ENCODE measurements at places on chromosomes 4 and X.

GRCh38 chrX:150548684-150549083, 19.7 kb upstream of the MTM1 start:
- peak; percentile 58 for DNase-seq

GRCh38 chrX:9087271-9088040, 53.5 kb upstream of the FAM9B start:
- DNase-seq: no peak

GRCh38 chr4:41332510-41333054, 75.9 kb downstream of the UCHL1 start:
- DNase-seq: no peak

DNA sequence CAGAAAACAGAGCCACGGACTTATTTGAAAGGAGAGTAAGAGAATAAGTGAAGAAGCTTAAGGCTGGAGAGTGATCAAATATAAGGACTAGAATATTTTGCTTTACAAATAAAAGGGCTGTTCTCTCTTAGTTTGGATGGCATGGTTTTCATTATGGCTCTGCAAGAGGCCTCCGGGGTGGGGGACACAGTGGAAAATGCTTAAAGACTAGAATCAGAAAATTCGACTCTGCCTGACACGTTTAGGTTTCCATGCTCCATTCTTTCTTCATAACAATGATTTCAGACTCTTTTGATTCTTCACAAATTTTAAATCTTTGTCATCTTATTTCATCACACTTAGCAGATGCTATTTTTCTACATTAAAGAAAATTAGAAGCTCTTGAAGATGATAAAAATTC, 632.4 kb upstream of the BOD1L1 start:
- DNase-seq: no peak

DNA sequence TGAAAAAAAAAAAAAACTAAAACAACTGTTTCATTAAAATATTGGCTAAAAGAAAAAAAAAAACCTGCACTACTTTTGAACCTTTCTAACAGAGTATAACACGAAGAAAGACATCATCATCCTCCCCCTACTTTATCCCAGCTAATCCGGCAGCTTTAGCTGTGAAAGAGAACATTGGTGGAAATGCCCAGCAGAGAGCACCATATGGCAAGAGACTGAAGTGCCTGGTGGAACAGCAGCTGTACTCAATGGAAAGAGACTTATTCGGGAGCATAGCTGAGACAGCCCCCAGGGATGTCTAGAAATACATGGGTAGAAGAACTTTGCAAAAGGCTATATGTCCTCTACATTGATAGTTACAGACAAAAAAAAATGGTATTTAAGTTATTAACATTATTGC, 30.3 kb downstream of the STPG2 start:
- no peak for DNase-seq

- DNase-seq: no peak
These were observed 950.2 kb upstream of the SLIT2 start for GRCh38 chr4:19301527-19301926.

DNA sequence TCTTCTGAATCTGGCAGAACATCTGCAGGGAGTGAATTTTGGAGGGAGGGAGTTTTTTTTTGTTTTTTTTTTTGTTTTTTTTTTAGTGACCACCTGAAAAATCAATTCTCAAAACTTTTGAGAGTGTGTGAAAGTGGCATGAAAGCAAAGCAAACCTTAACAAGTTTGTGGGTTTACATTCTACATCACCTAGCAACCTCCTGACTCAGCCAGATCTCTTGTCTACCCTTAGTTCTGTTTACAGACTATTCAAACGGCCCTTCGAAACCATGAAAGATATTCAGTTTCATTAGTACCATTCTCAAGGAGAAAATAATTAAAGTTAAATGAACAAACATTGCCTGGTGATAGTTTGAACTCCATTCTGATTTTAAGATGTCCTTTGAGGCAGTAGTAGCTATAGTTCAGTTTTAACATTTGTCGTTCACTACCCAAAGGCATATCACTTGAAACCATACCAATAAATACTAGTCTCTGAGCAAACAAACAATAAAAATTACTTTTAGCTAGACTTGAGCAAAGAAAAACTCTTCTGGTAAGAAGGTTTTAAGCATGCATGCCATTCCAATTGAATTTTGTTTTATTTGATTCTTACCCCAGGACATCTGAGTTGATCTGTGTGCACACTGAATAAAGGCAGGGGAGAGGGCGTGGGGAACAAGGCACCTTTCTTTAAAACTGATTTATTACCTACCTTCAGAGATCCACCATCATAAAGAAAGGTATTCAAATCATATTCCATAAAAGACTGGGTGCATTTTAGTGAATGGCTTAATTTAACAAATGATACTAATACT, 137.7 kb downstream of the ARX start:
- DNase-seq: peak; percentile 0

GRCh38 chr4:86848136-86848535, 1.0 kb downstream of the SLC10A6 start:
- no peak for DNase-seq

GRCh38 chrX:140507982-140508305, 3.1 kb upstream of the SOX3 start:
- peak; percentile 78 for DNase-seq

DNA sequence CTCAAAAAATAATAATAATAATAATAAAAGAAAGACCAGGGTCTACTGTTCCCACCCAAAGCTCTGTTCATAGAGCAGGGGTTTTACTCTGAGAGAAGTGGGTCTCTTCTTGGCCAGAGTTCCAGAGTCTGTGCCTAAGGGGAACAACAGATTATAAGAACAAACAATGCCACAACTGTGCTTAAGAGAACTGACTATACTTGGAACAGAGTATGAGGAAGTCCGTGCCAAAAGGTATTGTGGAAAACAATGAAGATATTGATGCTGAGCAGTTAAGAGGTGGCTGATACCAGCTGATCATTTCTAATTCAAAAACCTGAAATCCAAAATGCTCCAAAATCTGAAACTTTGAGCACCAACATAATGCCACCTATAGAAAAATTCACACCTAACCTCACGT, 229.6 kb downstream of the FBXO8 start:
- DNase-seq: no peak

DNA sequence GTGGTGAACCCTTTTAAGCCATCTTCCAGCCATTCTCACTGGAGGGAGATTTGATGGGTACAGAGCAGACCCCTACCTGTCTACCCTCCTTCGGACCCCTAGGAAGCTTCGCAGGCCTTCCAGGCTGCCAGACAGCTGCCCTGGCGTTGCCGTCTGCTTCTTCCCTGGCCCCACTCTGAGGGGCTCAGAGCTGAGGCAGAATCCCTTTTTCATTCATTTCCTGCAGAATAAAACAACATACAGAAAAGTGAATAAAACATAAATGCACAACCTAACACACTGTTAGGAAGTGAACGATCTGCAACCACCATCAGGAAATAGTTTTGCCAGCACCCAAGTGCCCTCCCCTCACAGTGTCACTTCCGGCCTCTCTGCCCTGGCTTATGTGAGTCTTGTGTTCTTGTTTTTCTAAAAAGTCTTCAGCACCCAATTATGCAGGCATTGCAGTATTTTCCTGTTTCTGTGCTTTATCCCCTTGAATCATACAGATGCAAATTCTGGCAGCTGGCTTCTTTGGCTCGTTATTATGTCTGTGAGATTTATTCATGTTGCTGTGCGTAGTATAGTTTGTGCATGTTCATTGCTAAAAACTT, 5.6 kb upstream of the ADD1 start:
- no peak for DNase-seq

- DNase-seq: peak; percentile 8
These were observed 61.4 kb downstream of the AGA start for GRCh38 chr4:177380730-177381287.

DNA sequence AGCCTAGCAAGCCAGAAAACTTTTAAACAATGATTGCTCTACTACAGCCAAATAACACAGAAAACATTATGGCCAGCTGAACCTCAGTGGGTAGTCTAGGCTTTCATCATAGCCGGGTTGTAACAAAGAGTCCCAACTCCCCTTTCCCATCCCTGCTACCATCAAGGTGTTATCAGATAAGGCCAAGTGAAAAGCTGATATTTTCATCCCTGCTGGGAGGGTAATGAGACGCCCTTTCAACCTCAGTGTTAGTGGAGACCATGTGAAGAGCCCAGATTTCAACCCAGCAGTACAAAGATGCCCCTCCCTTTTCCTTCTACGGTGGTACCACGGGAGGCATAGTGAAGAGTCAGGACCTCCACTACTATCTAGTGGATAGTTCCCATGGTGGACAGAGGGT, 433.7 kb downstream of the GPM6A start:
- DNase-seq: no peak

GRCh38 chrX:53048169-53049126, at the start of gene GPR173:
Gene GPR173, plus strand, starts transcription at chrX:53048789. Its CDS starts 27,833 bp downstream, at chrX:53076622.
- peak; percentile 69 for DNase-seq

DNA sequence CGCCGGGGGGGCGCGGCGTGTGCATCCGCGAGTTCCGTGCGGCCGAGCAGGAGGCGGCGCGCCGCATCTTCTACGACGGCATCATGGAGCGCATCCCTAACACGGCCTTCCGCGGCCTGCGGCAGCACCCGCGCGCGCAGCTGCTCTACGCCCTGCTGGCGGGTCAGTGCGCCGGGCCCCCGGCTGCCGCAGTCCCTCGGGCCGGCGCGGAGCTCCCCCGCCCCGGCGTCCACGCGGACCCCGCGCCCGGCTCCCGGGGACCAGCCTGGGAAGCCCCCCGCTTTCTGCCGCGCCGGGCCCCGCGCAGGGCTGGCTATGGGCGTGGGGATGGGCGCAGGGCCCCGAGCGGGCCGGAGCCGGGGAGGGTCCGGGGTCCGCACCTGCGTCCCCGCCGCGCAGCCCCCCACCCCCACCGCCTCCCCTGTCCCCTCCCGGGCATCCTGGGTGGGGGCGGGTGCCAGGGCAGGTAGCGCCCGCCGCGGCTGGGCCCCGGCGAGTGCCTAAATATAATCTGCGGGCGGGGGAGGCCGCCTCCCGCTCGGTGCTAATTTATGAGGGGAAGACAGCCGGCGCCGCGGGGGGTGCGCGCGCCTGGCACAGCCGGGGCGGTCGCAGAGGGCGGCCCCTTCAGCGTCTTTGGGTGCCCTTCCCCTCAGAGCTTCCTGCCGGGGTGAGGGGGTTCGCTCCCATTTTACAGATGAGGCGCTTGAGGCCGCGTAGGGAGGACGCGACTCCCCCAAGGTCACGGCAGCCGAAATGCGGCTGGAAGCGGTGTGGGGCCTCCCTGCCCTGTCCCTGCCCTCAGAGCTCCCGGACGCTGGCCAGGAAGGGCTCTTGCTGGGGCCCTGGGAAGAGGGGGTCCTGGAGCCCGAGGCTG, 837 bp downstream of the NAT8L start:
- DNase-seq: peak; percentile 51

DNA sequence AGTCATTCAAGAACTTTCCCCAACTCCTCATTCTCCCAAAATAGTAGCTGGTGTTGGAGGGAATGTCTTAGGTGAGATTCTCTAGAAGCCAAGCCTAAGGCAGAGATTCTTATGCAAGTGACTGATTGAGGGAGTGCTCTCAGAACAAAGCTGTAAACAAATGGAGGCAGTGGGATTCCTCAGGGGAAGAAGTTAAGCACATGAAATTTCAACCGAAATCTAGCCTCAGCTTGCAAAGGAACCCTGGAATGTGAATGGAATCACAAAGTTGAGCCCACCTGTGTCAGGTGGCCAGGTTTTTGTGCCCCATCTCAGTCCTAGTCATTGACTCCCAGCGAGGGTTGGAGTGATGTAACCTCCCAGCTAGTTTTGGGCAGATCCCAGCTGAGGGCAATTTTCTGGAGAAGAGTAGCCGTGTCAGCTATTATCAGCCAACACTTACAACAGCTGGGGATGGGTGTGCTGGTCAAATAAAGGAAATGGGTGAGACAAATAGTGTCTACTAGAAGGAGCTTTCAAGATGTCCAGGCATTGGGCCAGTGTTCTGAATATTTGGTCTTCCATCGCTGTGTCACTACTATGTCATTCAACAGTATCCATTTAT, 29.7 kb upstream of the FGF2 start:
- DNase-seq: no peak

GRCh38 chrX:107360788-107361360, 88.6 kb upstream of the FRMPD3 start:
- no peak for DNase-seq

DNA sequence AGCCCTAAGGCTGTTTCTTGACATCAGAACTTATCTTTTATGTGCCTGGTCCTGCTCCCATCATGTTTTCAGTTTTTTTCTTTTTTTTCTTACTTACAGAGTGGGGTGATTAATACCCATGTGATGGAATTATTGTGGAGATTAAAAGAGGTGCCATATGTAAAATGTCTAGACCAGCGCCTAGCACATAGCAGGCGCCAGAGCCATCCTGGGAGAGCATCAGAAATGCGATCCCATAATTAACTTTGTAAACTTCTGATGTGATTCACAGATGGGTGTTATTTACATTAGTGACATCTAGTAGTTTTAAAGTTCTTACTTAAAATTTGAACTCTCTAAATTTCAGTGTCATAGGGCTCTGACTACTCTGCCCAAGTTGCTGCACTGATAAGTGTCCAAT, 66.2 kb upstream of the PGRMC2 start:
- peak; percentile 53 for DNase-seq

All from Daoy (cell line).